Right lung (tissue), 10 donors: ENCODE measurements at places on chromosomes 13 and 19.

GRCh38 chr13:92743992-92744391 lies 482.6 kb upstream of the GPC6 start:
- DNase-seq: no peak

DNA sequence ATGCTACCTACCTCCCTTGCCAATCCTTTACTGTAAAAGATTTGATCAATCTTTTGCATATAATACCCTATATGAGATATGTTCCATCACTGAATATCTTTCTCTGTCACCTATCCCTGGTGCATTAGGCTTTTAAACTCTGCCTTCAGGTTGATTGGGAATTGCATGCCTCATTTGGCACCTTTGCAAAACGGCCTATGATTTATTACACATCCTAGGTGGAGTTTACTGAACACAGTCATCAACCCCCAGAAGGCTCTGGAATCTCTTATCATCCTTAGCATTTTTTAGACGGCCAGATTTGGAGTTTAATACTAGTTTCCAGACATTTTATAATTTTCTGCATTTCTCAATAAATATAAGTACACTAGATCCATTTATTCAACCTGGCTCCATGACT lies 448.4 kb upstream of the SLC10A2 start:
- DNase-seq: no peak

DNA sequence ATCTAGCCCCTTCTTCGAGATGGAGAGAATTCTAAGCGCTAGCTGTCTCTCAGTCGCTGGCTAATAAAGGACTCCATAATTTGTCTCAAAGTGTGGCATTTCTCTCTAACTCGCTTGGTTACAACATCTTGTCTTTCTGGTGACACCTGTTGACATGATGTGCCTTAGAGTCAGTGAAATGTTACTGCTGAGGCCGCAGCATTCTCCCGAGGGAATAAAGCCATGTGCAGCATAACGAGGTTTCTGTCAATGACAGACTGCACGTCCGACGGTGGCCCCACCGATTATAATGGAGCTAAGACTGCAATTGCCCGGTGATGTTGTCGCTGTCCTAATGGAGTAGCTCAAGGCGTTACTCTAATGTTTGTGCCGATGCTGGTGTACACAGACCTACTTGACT lies 20.3 kb upstream of the GPR32 start:
- no peak for DNase-seq

DNA sequence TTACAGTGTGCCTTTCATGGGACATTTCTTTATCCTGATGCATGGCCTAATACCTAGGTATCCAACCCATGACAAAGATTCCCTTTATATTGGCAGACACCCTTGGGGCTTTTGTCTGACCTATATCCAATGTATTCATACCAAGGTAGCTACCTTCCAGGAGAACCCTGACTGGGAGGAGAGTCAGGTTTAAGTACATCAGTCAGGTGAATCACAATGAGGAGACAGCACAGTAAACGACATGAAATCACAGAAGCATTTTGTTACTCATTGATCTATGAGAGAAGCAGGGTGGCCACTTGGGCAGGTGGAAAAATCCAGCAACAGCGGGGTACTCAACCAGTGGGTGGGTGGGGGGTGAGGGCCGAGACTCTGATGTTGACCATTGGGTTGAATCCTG lies 527.4 kb upstream of the ATXN8OS start:
- no peak for DNase-seq
